Colonic mucosa (tissue), 4 donors: ENCODE measurements at places on chromosomes 6 and 20. TPM values are rescaled to one million over a fixed set of nuclear protein-coding genes. Genes with fewer than 3 reads are reported as not detected.
A peak's percentile ranks its signal among the peaks of the same experiment; 100 is the strongest.

- H3K4me1 ChIP-seq: no peaks in the 10 kb centered on the region
- H3K27me3 ChIP-seq: no peaks in the 10 kb centered on the region
- H3K27ac ChIP-seq: no peak overlapping the region
- DNase-seq: no peak
- no peak overlapping the region for H3K4me3 ChIP-seq
- no peaks in the 10 kb centered on the region for H3K36me3 ChIP-seq
Observed at GRCh38 chr6:113027780-113028179, 680.6 kb downstream of the RFPL4B start.

- H3K27ac ChIP-seq: peak overlapping the region; percentile 55
- DNase-seq: no peak
- peak overlapping the region; percentile 89 for H3K4me3 ChIP-seq
- no peaks in the 10 kb centered on the region for H3K36me3 ChIP-seq
- no peaks in the 10 kb centered on the region for H3K27me3 ChIP-seq
Observed at GRCh38 chr20:18588574-18588933, 700 bp downstream of the DTD1 start.

- no peak for DNase-seq
- no peaks in the 10 kb centered on the region for H3K4me1 ChIP-seq
- H3K36me3 ChIP-seq: no peaks in the 10 kb centered on the region
- H3K27ac ChIP-seq: no peak overlapping the region
Observed at GRCh38 chr20:39627765-39628164, 665.6 kb downstream of the DHX35 start.

DNA sequence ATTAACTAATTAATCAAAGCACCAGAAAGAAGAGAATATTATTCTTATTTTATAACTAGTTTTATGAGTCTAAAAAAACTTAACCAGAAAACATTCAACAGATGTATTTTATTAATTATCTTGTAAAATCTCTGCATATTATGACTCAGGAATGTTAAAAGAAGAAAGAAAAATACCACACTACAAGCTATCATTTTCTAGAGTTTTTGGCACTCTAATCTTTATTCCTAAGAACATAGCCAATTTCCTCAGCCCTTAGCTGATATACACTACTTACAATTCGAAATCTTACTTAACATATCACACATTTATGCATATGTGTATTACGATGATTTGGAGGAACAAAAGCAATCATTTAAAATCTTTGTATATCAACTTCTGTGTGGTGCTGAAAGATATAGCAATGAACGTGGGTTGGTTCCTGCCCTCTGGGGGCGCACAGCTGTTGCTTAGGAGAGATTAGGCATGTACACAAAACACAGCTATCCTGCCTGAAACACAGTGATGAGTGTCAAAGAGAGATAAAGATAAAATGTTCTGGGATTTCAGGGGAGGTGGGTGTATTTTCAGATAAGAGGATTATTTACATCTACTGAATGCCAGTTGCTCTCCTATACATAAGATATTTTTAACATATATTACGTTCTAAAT, 404.5 kb downstream of the SYNE1 start:
- no peaks in the 10 kb centered on the region for H3K36me3 ChIP-seq
- no peak for DNase-seq
- no peaks in the 10 kb centered on the region for H3K27me3 ChIP-seq
- no peak overlapping the region for H3K27ac ChIP-seq
- no peak overlapping the region for H3K4me3 ChIP-seq
- no peaks in the 10 kb centered on the region for H3K4me1 ChIP-seq

GRCh38 chr6:23663652-23664051, 462.4 kb upstream of the NRSN1 start:
- H3K36me3 ChIP-seq: no peaks in the 10 kb centered on the region
- H3K4me3 ChIP-seq: no peak overlapping the region
- H3K27ac ChIP-seq: no peak overlapping the region

GRCh38 chr6:31729515-31729978, 448 bp upstream of the DDAH2 start:
- peaks cover 14% of the 10 kb centered on the region for H3K36me3 ChIP-seq
- DNase-seq: peak; percentile 97
- H3K4me1 ChIP-seq: peaks cover 13% of the 10 kb centered on the region
- H3K27me3 ChIP-seq: no peaks in the 10 kb centered on the region
- H3K4me3 ChIP-seq: peak overlapping the region; percentile 60

DNA sequence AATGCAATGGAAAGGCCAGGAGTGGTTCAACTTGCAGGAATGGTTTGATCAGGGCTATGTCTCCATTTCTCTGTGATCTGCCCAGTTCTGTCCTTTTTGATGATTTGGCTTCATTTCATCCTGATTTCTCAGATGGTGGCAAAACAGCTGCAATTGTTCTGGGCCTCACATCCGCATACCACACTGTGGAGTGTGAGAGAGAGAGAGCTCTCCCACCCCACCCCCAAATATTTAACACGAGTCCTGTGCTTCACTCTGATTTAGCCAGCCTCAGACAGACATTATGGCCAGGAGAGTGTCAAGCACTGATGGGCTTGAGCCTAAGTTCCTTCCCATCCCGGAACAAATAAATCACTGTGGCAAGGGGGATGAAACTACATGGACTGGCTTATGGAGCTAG, 284.6 kb downstream of the CDC5L start:
- H3K36me3 ChIP-seq: no peaks in the 10 kb centered on the region
- no peak overlapping the region for H3K27ac ChIP-seq
- H3K27me3 ChIP-seq: no peaks in the 10 kb centered on the region
- no peak for DNase-seq

DNA sequence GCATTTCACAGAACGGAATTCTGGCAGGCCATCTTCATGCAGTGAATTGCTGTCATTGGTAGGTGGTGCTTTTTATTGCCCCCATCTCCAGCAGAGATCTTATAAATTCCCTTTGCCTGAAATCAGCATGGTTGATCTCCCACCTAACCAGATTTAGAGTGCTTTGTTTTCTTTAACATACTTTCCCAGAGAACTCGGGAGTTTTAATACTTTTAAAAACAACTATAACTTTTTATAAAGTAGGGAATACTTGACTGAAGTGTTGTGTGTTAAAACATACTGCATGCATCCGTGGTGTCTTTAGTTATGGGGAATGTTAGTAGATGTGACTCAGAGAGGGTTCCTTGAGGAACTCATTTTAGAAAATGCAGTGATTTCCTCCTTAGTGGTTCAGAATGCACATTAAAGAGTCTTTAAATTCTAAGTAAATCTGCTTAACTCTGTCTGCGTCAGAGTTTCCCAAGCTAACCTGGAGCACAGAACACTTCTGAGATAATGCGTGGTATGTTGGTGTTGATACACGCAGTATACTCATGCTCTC, 54.9 kb downstream of the AKAP12 start:
- H3K27ac ChIP-seq: no peak overlapping the region
- H3K36me3 ChIP-seq: no peaks in the 10 kb centered on the region
- no peaks in the 10 kb centered on the region for H3K4me1 ChIP-seq
- H3K4me3 ChIP-seq: no peak overlapping the region
- no peaks in the 10 kb centered on the region for H3K27me3 ChIP-seq

- no peak for DNase-seq
- no peaks in the 10 kb centered on the region for H3K27me3 ChIP-seq
- no peak overlapping the region for H3K4me3 ChIP-seq
- H3K4me1 ChIP-seq: no peaks in the 10 kb centered on the region
Observed at GRCh38 chr6:105077596-105078385, 102.0 kb downstream of the POPDC3 start.

The UST gene
- 1.1 TPM for total RNA-seq

The ADAM33 gene
- total RNA-seq: 6.7 TPM

The C4B gene
- total RNA-seq: 19.4 TPM

The DAAM2 gene
- 6.9 TPM for total RNA-seq

The APOBEC2 gene
- not detected for total RNA-seq

The SYNDIG1 gene
- 0.19 TPM for total RNA-seq
